ENCODE measurements at places on chromosomes 6 and 20.

- DNase-seq, result peak; percentile 24
These were observed 637 bp downstream of the ABHD12 start for GRCh38 chr20:25389858-25390537.

DNA sequence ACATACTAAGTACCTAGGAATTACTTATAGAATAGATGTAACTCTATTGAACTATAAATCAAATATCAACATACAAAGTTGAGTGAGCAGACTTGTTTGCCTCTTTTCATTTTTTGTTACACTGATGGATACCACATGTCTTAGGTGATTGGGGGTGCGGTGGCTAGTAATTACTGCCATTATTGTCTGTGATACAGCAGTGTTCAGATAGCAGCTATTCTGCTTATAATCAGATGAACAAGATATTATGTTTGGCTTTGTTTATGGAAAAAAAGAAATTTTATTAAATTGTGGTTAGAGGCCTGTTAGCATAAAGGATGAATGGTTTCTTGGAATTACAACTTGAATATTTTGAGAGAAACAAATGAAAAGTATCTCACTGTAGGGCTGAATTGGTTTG is 55.9 kb downstream of the KCNQ5 start:
- DNase-seq, result no peak

DNA sequence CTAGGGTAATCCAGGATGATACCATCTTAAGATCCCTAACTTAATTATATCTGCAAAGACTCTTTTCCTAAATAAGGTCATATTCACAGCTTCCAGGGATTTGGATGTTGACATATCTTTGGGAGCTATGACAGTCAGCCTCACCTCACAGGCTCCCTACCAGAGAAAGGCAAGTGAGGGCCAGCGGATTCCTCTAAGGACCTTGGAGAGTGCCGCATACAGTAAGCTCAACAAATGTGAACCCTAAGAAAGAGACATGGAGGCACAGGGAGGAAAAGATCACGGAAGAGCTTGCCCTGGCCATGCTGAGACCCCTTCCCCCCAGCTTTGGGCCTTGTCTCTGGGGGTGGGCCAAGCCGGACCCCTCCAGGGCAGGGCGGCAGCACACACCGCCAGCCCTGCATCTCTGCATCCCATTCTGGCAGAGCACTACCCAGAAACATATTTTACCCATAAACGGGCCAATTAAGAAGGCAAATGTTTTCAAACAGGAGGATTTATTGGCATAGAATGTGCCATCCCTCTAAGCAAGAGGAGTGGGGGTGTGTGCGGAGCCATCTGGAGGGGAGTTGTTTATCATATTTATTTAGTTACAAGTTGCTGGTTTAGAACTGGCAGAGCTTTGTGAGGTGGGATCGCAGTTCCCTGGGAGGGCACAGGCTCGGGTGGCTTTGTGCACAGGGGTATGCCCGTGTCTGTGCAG is 55.4 kb downstream of the CHMP4B start:
- DNase-seq, result no peak

DNA sequence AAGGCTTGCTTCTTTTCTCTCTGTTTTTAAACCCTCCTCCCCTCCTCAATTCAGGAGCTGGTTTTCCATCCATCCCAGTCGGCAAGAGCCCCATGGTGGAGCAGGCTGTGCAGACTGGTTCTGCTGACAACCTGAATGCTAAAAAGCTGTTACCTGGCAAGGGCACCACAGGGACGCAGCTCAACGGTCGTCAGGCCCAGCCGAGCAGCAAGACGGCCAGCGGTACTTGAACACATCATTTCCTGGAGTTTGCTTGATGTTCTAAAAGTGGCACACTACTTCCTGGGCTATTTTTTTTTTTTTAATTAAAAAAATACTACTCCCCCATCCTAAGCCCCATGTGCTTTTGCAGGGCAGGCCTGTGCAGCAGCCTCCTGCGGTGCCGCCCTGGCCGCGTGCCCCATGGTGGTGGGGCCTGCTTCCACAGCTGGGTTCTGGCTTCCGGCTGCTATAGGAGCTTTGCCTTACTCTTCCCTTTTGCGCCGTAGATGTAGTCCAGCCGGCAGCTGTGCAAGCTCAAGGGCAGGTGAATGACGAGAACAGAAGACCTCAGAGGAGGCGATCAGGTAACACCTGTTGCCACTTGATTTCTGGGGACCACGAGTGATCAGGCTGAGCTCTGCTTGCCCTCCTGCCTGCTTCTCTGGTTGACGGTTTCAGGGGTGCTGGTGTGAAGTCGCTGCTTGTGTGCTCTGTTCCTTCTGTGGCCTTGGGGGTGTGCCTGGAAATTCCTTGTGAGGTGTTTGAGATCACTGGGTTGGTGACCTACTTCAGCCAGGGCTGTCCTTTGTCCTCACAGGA is 7.7 kb downstream of the LSM14B start:
- no peak for DNase-seq

DNA sequence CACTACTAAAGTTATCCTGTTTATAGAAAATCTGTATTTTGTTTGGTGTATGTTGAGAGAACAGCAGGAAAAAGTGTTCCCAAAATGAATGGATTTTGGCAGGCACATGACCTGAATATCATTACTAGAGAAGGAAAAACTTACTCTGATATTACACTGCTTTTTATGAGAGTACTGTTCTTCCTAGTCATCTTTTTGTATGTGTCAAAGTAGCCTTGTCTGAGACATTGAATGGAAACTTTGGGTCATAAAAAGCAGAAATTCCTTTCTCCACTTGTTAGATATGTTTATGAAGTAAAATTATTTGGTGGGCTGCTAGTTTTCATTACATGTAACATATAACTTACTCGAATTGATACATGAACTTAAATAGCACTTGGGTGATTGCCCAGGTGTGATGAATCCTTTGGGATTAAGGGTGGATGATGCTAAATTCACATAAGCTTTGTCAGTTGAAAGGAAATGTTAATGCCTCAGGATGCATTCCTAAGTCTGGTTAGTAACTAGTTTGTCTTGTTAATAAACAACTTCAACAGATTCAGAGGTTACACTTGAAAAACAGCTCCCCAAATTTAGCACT is 206.7 kb downstream of the CENPW start:
- no peak for DNase-seq

All from suppressor macrophage treated with lipopolysaccharide for 4 hours (primary cell).